Kidney glomerular epithelial cell (primary cell): ENCODE measurements at places on chromosomes 2 and 18.

DNA sequence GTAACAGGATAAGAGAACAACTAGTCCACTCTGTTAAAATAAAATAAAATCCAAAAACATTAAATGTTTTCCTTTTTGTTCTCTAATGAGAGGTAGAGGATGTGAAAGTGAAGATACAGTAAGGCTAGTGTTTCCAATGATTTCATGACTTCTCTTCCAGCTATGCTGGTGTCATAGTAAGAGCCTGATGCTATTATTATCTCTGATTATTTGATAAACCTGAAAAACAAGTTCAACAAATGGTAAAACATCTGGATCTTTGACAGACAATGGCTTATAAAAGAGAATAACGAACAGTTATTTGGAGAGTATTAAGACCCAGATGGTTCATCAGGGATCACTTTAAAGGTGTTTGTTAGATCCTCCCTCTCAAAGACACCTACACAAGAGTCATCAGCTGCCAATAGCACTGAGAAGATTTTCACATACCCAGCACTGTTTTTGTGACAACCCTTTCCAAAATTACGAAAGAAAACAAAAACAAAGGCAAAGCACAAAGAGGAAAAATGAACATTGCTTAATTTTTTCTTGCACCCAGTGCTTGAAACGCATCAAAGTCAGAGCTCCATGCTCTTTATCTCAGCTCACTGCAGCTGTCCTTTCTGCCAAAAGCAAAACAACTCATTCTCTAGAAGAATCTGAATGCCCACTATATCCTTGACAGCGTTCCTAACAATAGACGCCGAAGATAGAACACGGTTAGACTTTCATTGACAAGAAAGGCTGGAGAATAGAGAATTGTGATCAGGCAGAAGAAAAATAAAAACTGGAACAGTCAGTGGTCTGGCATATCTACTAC is 168.6 kb downstream of the SLC8A1 start:
- DNase-seq, result peak; percentile 14

DNA sequence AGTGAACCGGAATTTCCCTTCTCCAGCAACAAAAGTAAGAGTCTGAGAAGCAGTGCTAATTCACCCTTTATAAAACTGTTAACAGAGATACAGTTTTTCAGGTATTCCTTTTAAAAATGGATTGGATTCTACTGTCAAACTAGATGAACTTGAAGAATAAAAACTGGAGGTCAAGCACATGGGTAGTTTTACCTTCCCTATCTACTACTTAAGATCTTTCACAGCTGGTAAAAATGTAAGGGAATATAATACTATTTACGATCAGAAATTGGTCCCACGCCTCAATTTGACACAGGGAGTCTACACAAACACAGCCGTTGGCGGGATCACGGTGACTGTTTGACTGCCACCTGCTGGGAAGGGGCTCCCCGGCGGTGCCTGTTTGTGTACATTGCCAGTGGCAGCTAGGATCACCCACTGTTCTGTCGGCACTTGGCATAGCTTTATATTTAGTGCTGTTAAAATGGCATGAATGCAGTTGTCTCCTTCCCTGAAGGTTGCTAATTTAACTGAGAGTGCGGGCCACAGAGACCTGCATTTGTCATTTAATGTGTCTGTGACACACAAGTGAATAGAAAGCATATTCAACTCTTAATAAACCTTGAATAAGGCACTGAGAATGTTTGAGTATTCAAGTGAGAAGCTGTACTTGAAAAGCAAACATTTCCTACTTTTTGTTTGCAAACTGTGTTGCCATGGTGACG is 59.5 kb downstream of the ABCG8 start:
- DNase-seq, result no peak

GRCh38 chr18:50013363-50014138 is 181.4 kb downstream of the MYO5B start:
- DNase-seq, result no peak

GRCh38 chr2:189506514-189506976 is 65.3 kb downstream of the WDR75 start:
- no peak for DNase-seq

DNA sequence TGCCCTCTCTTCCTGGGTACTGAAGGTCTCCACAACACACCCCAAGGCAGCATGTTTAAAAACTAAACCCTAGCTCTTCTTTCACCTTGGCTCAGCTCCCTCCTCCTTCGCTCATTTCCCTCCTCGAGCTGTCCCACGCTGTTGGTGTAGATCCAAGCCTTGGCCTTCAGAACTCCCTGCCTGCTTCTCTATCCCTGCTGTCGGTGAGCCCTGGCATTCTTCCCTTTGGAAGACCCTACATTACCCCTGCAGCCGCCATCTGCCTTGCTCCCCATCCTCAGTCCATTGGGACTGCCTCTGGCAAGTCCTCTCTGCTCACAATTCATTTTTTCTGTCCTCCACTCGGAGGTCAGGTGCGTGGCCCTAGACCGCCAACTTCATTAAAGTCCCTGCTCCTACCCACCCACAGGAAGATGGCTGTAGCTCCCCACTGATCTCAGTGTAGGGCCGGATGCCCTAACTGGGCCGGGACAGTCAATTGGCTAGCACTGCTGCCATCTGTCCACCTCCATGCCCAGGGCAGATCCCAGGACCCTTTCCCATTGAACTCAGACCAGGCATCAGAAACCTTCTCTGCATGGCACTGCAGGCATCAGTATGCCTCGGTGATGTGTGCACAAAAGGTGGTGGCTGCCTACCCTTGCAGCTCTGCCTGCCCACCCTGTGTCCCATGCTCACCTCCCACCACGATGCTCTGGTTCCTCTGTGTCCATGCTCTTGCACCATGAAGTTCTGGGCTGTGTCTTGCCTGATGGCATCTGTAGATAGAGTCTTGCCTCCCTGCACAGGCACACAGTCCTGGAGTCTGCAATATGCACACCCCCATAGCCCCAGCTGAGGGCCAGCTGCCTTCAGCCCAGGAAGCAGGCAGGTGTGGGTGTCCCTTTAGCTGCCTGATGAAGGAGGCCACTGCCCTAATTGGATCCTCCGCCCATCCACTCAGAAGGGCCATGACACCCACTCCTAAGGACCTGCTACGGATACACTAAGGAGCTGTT is 5.7 kb downstream of the AMER3 start:
- DNase-seq, result no peak

GRCh38 chr2:206082298-206082843 is 3.6 kb downstream of the INO80D start:
- no peak for DNase-seq

DNA sequence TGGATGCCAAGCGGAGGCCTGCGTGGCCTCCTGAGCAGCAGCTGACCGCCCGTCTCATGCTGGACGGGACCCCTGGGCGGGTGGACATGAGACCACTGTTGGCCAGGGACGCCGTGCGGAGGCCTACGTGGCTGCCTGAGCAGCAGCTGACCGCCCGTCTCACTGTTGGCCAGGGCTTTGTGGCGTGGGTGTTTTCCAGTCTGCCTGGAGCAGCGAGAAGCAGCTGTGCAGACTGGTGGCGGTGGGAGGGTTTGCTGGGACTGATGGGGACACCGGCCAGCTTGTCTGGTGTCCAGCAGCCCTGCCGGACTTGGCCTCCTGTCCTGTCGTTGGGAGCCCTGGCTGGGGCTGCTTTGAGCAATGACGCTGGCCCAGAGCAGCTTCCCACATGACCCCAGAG is 5.8 kb upstream of the D2HGDH start:
- DNase-seq, result no peak

- no peak for DNase-seq
These were observed 63.7 kb upstream of the DAPL1 start for GRCh38 chr2:158731386-158731785.

DNA sequence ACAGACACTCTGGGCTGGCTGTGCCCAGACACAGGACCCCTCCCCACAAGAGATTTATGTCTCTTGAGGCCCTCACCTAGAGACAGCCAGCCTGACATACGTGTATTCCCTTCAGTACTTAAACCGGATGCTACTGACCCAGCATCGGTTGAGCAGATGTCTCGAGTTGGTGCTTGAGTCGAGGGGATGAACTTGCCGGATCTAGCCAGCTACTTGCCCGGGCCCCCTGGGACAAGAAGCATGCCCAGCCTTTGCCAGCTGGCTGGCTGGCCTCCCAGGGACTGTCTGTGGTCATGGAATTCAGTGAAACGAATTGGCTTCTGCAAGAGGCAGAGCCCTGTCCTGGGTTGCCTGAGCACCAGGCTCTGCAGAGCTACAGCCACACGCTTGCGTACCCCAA is 36.0 kb downstream of the DNMT3A start:
- DNase-seq, result no peak

DNA sequence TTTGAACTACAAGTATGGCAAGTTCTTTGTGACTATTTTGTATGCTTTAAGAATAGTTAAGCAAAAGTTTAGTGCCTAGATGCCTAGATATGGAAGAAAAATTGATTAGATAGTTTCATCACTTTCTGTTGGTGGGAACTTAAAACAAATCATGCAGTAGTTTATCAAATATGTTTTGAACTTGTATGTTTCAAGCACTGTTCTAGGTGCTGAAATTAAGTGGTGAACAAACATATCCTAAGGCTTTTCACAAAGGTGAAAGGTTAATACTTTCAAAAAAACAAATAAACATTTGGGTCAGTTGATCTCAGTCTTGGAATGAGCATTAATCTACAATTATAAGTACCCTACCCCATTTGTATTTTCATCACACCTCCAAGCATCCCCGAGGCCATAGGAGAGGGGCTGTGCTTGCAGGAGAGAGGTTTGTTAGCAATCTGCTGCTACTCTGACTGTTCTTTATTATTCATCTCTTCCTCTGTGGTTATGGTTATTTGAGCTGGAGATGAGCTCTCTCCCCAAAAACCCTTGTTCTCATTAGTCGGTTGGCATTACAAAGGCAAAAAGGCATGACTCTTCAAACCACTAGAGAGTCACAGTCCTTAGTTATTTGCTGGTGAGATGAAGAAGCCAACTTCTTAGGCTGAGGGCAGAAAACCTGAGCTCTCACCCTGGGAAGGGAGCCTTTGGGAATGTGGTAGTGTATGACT is 103.9 kb upstream of the FHL2 start:
- DNase-seq, result no peak

- no peak for DNase-seq
These were observed 75.9 kb downstream of the SH3BP4 start for GRCh38 chr2:235027558-235028214.

GRCh38 chr2:156476850-156477206 is 40.6 kb downstream of the GPD2 start:
- peak; percentile 73 for DNase-seq

GRCh38 chr18:77177009-77177408 is 44.4 kb upstream of the MBP start:
- peak; percentile 29 for DNase-seq

DNA sequence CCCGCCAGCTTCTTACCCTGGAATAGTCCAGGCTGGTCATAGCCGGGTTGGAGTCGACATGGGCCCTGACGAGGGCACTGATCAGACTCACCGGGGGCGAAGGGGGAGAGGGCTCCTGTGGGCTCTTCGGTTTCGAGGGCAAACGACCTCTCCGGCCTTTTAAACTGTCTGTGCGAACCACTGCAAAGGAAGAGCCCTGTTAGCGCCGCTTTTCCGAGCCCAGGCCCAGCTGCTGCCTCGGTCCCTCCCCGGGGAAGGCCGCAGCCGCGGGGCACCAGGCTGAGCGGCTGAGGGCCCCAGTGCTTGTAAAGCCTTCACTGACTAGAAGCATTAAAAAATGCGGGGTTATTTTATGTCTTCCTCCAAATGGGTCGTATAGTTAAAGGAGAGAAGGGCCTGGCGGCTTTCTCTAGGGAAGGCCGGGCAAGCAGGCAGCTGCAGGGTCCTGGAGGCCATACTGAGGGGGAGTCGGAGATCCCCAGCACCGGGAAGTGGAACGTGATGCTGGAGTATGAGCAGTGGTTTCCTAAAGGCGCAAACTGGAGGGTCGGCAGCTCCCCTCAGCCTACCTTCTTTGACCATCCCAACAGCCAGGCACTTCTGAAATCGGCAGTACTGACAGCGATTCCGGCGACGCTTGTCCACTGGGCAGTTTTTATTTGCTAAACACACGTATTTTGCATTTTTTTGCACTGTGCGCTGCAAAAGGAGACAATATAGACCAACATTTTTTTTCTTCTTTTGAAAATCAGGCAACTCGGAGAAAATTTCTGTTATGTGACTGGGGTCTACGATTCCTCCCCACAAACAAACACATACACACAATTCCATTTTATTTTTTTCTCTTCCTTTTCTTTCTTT is 4.5 kb downstream of the NR4A2 start:
- no peak for DNase-seq

DNA sequence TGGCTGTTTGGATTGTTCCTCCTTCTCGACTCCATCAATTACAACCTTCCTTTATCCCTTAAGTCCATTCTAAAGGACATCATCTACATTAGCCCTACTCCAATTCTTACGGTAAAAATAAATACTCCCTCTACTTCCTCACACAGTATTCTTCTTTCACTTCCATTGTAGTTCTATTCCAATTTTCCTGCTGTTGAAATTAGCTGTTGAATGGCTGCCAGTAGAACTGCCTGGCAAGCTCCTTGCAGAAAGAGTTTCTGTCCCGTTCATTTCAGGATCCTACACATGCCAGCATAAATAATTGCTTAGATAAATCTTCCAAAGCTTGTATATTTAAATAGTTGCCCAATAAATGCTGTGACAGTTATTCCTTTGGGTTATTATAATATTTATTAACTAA is 459.3 kb upstream of the TRIB2 start:
- DNase-seq, result no peak

GRCh38 chr2:18473241-18474181 is 86.9 kb downstream of the RDH14 start:
- peak; percentile 85 for DNase-seq

- no peak for DNase-seq
These were observed 74.7 kb downstream of the TNFRSF11A start for GRCh38 chr18:62399781-62400308.

DNA sequence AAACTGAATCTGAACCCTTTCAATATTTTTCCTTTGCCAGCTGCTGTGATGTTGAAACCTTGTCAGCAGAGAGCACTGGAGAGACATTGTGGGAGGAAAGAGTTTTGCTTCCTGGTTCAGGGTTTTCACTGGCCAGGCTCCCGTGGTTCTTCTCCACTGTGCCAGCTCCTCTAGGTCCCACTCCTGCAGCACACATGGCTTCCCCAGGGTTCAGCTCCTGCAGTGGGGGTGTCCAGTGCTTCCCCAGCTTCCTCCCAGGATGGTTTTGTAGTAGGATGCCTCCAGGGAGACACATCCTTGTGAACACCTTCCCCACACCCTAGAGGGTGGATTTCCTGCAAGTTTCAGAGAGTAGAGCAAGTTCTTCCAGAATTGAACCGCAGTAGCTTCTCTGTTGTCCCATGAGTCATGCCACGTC is 24.0 kb upstream of the SULT1C3 start:
- DNase-seq, result peak; percentile 55

- DNase-seq, result no peak
These were observed 155.3 kb downstream of the BABAM2 start for GRCh38 chr2:28045676-28046351.

DNA sequence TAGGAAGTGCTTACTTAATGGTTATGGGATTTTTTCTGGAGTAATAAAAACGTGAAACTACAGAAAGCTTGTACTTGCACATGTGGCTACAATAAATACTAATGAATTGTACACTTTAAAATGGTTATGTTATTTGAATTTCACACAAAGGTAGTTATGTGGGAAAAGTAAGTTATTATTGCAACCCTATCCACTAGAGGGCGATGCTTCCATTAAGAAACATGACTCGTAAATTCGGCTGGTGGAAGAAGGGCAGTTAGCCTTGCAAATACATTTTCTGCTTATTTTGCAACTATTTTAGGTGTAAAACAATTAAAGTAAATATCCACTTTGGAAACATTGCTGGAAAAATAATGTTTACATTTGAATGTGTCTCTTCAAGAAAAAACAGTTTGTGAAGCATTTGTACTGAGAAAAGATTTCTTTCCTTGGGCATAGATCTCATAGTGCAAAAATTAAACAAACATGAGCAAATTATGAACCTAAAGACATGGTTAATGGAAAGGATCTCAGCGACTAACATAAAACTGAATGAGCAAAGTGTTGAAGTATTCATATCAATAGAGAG is 68.1 kb upstream of the CSRNP3 start:
- DNase-seq, result peak; percentile 49
